ENCODE measurements at places on chromosomes 11 and 22.
A peak's percentile ranks its signal among the peaks of the same experiment; 100 is the strongest.

- DNase-seq: no peak
Observed at GRCh38 chr22:47789171-47789570, 1026.7 kb downstream of the TBC1D22A start.

DNA sequence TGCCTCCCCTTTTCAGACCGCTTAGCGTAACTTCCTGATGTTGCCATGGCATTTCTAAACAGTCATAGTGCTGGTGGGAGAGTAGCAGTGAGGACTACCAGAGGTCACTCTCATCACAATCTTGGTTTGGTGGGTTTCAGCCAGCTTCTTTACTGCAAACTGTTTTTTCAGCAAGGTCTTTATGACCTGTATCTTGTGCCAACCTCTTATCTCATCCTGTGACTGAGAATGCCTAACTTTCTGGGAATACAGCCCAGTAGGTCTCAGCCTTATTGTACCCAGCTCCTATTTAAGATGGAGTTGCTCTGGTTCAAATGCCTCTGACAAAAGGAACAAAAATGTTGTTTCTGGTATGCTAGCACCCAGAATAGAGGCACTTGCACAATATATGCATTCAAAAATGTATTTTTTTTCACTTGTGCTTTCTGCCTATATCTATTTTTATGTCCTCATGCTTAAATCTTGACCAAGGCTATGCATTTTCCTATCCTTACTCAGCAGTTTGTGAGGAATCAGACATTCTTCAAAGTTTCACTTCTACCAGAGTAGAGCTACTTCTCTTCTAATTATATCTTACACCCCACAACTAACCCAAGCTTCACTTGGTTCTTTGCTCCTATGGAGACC is 16.1 kb upstream of the OR51M1 start:
- no peak for DNase-seq

GRCh38 chr11:27429761-27430393 is 42.7 kb downstream of the LGR4 start:
- no peak for DNase-seq

DNA sequence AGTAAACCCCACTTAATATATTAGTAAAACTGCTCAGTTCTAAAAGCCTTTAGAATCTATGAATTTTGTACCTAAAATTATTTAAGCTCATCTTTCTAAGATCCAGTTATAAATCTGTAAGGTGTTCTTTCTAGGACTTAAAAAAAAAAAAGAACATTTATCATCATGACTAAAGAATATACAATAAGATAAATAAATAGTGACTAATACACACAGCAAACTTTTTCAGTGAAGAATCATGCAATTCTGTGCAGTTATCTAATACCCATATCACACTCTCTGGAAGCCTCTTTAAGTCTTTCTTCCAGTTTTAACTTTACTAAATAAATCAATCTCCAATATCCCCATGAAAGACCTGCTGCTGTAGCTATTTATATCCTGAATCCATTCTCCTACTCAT is 59.8 kb downstream of the CEP57 start:
- DNase-seq: no peak

- DNase-seq: no peak
Observed at GRCh38 chr11:81337756-81338155, 1395.9 kb downstream of the FAM181B start.

DNA sequence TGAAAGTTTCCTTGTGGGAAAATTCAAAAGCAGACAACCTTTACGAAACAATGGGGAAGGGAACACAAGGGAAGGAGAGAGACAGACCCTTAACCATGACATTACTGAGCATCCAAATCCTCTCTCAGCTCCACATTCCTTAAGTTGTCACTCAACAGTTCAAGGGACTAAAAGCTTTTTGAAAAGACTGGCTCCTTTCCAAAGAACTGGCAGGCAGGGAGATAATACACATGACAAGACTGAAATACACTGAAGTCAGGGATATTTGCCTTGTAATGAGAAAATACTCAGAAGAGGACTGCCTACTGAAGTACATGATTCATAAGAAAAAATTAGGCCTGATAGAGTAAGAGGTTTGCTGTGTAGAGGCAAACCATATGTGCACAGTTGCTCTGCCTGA is 69.1 kb downstream of the SMCO4 start:
- no peak for DNase-seq

DNA sequence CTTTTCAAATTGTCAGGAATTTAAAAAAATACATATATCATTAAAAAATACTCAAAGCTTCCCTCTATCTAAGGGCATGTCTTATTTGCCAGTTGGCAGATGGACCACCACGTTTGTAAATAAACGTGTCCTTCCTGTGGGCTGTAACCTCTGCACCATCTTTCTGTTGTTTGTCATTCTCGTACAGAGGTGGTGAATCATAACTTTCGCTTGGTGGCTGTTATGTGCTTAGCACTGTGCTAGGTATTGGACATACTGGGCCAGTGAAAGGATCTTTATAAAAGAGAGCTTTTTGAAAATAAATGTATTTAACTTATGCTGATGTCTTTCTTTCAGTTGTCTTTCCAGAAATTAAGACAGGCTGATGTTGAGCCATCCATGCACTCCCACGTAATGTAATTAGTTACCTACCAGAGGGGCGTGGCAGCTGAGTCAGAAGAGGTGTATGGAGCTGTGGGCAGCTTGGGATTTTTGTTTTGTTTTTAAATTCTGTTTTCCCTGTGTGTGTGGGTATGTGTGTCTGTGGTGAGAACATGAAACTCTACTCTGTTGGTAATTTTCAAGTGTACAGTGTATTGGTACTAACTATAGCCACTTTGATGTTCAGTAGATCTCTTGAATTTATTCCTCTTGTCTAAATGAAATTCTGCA is 62.7 kb downstream of the TECTA start:
- no peak for DNase-seq

DNA sequence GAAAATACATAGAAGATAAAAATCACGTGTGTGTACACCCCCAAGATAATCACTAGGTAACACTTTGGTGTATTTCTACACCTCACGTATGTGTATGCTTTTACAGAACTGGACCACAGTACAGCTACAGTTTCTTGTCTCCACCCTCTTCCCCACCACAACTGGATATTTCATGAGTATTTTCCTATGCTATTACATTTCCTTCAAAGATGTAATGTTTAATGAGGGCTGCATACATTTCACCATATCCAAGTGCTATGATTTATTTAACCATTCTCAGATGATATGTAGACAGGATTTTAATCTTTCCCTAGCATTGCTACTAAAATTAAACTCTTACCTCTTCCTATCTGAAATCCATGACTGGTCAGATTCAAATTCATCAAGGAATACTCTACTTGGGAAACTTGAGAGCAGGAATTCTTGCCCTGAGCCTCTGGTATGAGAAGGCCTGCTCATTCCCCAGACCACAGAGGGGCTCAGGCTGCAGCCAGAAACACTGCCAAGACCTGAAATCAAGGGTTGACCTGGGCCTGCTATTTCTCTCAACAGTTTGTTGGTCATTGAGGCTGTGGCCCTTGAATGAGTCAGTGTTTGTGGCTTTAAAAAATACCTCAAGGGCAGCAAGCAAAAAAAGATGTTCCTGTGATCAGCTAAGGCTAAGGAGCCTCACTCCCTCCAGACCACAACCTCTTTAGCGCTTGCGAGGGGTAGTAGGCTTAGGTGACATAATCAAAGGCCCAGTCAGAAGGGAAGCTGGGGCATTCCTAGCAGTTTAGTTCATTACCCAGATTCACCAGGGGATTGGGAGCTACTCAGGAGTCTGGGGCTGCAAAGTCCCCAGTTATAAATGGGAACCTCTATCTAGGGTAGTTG is 55.5 kb downstream of the ABTB2 start:
- DNase-seq: no peak

DNA sequence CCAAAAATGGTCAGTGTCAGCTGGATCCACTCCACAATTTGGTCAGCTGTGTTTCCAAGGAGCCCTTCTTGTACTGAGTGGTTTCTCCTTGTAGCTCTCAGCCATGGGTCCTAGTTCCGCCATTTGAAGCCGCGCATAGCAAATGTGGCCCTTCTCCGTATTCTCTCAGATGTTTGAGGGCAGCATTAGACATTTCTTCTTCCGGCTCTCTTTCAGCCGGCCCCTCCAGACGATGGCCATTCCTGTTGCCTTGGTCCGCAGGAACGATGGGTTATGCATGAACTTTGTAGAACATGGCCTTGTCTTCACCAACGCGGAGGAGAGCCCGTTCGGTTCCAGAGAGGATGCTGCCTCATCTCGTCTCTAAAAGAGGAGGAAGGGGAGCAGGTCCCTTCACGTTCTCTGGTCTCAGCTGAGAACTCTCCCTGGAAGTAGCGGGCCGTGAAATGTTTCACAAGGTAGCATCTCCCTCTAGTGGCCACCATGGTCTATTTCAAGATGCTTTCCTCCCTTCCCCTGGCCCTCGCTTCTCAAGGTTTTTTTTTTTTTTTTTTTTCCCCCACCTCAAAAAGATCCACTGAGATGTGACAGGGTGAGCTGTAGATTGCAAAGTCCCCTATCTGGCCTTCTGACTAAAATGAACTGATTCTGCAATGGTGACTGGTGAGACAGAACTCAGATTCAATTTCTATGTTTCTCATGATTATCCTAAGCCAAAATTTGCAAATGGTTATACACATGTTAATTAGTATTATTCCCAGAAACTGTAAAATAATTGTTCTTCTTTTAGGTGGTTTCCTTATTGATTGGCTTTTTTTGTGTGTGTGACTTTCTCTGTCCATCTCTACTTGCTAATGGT is 19.8 kb upstream of the PLET1 start:
- peak; percentile 81 for DNase-seq

GRCh38 chr11:74019860-74020259 is 11.0 kb upstream of the UCP3 start:
- no peak for DNase-seq

GRCh38 chr11:68012044-68012842 is 2.1 kb downstream of the ALDH3B1 start:
- DNase-seq: no peak

DNA sequence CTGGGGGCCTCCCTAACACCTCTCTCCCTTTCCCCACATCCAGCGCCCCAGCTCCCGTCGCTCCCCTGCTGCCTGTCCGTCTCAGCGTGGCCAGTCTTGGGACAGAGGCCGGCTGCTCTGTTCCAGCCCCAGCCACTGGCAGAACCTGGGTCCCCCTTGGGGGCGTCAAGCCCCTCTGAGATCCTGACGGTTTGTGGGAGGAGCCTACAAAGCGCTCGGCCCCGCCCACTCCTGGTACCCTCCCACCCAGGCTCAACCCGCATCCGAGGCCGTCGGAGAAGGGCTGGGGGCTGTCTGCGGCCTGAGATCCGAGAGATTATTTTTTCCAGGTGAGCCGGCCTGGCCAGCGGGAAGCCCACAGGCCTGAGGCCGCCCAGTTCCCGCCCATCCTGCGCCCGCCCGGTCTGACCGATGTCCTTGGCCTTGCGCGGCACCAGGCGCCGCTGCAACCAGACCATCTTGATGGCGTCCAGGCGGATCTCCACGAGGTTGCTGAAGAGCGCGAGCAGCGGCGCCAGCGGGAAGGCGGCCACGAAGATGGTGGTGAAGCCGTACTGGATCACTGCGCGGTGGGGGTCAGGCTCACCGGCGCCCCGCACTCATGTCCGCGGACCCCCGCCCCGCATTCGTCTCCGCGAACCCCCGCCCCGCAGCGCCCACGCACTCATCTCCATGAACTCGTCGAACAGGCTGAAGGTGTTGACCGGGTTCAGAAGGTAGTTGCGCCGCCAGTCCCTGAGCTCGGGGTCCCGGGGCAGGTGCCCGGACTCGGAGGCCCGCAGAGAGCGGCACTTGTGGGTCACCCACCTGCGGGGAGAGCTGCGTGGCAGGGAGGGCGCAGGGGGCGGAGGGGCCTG is 5.5 kb upstream of the SIGIRR start:
- no peak for DNase-seq

DNA sequence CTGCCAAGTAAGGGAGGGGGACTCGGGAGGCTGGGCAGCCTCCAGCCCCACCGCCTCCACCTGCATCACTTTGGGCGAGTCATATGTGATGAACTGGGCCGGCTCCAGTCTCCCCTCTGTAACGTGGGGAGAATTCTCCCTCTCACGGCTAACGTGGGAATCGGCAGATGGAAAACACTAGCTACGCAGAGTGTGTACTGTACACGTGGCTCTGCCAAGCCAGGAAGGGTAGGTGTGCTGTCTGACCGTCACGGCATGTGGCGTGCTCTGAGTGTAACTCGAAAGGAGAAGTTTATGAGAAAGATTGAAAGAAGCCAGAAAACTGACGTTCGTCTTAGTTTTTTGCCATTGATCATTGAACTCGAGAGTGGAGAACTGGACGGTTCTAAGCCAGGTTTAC is 13.7 kb downstream of the TRMU start:
- DNase-seq: no peak

- DNase-seq: no peak
Observed at GRCh38 chr11:111918390-111919256, at the start of gene C11orf52. Gene C11orf52 (plus strand): TSS chr11:111918913. CDS start chr11:111918973, 60 bp downstream.

DNA sequence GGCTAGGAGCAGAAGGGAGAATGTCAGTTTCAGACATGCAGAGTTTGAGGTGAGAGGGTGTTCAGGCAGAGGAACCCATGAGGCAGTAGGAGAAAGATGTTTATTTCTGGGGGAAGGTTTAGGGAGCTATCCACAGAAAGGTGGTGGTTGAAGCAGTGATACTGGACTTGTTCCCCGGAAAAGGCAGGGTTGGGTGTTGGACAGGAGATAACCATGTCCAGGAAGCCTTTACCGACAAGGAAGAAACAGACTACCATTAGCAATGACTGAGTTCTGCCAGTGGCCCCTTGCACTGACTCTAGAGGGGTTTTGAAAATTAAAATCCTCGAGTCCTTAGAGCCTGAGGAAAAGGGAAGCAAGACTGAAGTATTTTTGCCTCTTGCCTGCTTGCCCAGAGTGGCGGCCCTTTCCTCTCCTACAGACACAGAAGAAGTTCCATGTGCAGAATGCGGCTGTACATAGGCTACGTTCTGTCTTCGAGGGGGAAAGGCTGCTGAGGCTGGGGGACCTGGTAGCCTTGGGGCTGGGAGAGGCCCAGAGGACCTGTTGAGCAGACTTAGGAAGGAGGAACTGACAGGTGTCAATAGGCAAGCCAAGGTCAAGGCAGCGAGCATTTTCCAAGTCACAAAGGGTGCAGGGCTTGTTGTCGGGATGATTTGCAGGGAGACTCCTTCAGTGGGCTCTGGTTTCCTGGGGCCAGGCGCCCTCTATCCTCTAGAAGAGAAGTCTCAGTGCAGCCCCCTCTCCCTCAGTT is 146.7 kb downstream of the LDLRAD3 start:
- no peak for DNase-seq

- no peak for DNase-seq
Observed at GRCh38 chr11:131763193-131763890, 392.9 kb downstream of the NTM start.

DNA sequence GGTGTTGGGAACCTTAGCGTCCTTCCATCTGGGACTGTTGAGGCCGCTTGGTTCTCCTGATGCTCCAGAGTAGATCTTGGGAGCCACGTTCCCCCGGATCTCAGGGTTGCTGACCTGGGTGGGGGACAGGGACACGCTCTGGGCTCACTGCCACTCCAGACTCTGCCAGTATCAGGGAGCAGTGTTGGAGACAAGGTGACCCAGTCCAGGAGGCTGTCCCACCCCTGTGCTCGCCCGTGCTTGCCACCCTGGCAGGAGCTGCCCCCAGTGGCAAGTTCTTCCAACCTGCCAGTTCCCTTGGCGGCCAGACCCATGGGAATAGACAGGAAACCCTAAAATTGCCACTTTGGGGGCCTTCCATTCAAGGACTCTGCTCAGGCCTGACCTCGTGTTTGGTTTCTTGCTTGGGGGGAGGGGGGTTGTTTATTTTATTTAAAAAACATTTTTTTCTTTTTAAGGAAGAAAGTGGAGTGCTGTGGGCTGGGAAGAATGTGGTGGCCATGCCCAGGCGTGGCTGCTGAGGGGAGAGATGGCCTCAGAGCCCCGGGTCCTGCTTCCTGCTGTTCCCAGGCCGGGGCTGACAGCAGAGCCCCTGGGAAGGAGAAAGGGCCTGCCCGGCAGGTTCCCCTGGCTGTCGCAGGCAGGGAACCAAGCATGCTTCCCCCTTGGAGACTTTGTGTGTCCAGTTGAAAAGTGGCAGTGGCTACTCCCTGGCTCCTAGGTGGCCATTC is 7.2 kb downstream of the GRK2 start:
- no peak for DNase-seq

All from CD4-positive, alpha-beta T cell treated with Interleukin-15 for 4 hours (primary cell).